ENCODE measurements at places on chromosomes 3 and 15.

GRCh38 chr3:105466072-105466471 lies 99.4 kb downstream of the ALCAM start:
- no peak for DNase-seq

DNA sequence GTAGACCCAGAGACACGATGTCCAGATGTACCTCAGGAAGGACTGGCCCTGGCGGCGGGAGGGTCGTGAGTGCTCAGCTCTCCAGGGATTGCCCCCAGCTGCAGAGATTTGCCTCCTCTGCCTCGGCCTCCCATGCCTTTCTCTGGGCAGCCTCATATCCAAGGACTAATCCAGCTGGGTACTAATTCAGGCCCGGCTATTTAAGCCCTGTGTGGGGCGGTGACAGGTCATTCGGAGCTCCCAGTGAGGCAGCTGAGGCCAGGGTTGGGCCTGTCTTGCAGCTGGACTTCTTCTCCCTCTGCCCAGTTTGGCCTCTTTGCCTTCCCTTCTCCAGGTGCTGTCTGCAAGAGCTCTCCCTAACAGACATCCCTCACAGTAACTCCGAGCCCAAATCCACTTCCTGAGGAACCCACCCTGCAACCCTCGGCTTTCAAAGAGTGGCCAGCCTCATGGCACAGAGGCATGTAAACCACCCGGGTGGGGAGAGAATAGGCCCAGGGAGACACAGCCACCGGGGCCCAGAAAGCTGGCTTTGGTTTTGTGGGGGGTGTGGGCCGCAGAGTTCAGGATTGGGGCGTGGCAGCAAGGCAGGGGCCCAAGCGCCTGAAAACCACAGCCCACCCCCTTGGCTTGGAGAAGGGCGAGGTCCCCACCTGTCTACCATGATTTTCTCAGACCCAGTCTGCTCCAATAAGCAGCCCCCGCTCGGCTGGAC lies 85.8 kb downstream of the PPCDC start:
- DNase-seq = no peak

GRCh38 chr3:133641254-133641653 lies 20.5 kb downstream of the TOPBP1 start:
- no peak for DNase-seq

DNA sequence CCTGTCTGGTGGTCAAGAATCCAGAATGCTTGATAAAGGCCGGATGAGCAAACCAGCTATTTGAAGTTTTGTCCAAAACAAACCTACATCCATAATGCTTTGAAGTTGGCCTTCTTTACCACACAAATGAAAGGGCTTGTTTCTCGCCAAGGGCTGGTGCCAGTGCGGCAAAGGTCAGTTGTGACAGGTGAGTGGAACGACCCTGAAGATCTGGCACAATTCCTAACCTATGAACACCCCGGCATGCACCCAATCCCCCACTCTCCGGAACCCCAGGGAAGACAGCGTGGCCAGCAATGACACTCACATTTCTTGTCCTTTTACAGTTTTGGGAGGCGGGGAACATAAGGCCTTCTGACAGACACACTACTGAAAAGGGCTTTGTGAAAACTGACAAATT lies 90.6 kb downstream of the ATP10A start:
- no peak for DNase-seq

DNA sequence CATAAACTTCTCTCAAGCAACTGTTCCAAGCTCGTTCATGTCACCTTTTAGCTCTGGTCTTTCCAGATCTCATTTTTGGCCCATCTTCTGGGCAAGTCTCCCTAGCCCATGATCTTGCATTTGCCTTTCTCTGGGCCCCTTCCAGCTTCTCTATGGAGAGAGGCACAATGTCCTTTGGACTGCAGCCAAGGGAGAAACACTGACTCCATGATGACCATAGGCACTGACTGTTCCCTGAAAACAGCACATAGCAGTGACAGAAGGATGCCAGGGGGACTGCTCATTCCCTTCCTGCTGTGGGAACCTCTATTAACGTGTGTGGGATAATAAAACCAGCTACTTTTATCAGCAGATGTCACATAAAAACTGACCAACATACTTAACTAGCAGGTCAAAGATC lies 60.3 kb downstream of the STRIT1 start:
- DNase-seq = no peak

GRCh38 chr3:175485436-175485835 lies 626.3 kb downstream of the NAALADL2 start:
- DNase-seq = no peak

GRCh38 chr3:157423337-157423736 lies 13.3 kb upstream of the PTX3 start:
- no peak for DNase-seq

DNA sequence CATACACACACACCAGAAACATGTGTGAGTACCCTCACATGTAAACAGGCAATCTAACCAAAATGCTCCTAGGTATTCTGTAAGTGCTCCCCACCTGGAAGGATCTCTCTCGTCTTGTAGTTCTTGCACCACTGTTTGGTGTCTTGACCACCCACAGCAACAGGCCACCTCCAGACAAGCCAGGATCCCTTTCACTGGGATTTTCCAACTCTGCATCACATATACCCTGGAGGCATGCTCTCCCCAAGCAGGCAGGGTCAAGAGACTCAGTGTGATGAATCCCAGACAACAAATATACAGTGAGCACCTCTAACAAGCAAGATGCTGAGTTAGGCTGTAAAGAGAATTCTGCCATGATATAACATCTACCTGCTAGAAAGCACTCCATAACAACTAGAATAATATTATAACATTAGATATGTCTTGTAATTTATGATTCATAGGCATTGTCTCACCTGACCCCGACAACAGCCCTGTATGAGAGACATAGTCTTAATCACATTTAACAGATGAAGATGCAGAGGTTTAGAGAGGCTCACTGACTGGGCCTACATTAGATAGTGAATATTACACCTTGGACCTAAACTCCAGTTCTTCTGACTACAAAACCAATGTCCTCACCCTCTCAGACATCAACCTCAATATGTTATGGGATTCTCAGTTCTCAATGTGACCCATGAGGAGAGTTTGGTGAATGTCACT lies 76.5 kb upstream of the BCL6 start:
- no peak for DNase-seq

GRCh38 chr3:44596621-44597020 lies 11.9 kb downstream of the ZNF660 start:
- no peak for DNase-seq

- no peak for DNase-seq
Measured at GRCh38 chr3:189808246-189809007, 177.2 kb downstream of the TP63 start.

DNA sequence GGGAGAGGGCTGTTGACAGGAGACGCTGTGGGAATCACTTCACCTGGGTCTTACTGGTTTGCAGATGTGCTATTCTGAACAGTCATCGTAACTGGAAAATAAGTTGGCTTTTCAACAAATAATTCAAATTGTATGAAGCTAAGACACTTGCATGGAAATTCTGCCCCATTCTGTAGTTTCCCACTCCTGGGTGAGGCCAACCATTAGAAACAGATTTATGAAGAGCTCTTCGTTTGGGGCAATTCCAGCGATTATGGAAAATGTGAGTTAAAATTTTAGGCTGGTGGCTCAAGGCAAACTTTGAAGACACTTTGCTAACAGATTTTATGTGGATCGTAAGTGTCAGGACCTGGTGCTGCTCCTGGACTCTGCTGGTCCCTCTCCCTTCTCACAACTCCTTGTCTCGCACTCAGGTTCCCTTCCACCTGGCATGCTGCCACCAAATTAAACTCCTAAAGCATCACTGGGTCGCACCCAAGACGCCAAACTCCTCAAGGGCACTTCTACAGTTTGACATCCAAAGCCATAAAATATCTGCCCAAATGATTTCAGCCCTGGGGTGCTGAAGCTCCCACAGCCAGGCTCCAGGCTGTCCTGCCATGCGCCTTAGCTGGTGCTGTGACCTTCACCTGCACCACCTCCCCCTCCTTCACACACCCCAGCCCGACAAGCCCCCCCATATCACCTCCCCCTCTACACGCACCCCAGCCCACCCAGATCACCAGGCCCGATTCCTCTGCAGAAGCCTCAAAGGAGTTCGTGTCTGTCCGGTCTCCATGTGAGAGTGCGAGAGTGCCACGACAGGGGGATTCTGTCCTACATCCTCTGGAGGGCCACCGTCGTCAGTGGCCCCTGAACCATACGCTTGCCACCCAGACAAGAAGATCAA lies 138.4 kb downstream of the NSMCE3 start:
- DNase-seq = no peak

DNA sequence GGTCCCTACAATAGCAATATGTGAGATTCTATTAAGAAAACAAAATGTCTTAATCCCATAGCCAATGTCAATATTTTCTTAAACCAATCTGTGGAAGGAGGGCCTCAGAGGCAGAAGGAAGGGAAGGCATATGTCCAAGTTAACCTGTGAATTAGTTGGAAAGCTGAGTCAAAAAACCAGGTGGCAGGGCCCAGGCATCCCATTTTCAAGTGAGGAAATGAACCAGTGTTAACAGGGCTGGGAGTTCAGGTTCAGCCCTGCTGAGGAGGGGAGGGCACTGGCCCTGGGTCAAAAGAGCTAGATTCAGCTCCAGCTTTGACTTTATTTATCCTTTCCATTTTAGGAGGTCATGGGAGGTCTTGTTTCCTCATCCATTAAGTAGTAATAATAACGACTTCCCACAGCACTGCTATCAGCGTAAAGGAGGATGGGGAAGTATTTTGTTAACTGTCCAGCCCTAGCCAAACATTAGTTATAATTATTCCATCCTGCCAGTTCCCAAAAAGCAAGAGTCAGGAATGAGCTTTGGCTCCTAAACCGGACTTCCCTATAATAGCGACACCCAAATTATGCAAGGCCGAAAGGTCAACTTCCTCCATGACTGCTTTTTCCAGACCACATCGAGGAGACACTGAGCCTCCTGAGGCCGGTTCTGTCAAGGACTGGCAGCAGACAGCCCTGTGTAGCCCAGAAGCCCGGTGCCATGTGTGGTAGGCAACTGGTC lies 3.2 kb downstream of the MASP1 start:
- no peak for DNase-seq

- no peak for DNase-seq
Measured at GRCh38 chr3:60333710-60334109, 917.5 kb downstream of the FHIT start.

GRCh38 chr15:77838061-77838460 lies 205.3 kb upstream of the LINGO1 start:
- DNase-seq = no peak

DNA sequence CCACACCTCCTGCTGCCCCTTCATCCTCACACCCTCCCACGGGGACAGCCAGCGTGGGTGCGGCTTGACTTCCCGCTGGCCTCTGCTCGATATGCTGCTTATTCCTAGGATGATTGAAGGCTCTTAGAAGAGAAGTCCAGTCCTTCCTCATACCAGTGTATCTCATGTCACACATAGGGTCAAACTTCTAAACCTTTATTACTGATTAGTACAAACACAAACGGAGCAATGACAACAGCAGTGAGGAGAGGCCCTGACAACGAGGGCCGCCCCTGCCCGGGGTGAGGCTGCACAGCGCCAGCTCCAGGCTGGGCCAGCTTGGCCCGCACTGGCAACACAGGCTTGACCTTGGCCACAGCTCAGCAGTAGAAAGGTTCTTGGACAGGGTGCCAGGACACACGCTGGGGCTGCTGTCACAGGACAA lies 3.7 kb downstream of the CIB1 start:
- no peak for DNase-seq

DNA sequence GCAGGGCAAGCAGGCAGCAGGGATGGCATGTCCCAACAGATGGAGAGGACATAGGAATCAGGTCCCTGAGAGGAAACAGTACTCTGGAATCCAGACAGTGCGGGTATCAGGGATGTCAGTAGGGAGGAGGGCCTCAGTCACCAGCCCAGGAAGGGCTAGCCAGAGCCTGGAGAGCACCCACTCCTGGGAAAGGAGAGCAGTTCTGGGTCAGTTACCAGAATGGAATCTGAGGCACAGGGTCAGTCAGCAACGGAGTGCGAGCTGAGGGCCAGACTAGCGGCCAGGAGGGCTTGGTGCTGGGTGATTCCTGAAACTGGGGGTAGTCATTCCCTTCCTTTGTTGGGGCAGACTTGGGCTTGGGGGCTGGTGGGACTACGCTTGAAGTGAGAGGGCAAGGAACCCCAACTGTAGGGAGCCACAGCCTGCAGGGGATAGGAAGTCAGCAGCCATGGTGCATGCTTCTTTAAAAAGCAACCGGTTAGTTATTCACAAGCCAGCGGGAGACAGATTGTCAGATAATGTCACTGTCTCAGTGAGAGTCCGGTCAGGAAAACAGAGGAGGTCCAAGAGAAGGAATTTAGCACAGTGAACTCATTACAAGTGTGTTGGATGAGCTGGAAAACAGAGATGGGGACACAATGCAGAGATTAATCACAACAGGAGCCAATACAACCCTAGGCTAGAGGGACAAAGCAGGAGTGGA lies 27.9 kb downstream of the PLA1A start:
- DNase-seq = no peak

DNA sequence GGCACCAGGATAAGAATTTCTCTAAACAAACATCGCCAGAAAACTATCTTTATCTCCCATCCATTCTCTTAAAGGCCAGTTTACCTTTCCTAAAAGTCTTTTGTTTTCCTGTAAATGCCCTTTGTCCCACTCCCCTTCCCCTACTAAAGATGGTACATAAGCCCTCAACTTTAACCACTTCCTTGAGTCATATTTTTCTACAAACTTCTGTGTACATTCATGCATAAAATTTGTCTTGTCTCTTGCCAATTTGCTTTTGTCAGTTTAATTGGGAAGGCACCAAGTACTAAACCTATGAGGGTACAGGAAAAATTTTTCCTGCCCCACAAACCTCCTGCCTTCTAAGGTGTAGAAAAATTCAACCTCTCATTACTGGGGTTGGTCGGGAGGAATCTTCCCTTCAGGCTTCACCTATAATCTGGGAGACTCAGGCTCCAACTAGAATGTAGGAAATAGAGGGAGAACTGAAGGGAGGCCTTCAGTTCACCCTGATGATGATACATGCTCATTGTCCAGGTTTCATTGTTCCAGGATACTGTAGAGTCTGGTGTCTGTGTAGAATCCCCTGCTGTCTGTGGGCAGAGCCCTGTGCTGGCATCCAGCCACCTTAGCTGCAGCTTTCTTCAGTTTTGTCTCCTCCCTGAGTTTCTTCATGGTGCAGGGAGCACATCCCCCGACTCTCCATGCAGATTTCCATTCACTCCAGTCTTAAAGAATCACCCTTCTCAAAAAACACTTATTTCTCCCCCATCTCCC lies 53.2 kb downstream of the CD200R1L start:
- no peak for DNase-seq

GRCh38 chr3:126360046-126360713 lies 3.0 kb upstream of the KLF15 start:
- DNase-seq = no peak

DNA sequence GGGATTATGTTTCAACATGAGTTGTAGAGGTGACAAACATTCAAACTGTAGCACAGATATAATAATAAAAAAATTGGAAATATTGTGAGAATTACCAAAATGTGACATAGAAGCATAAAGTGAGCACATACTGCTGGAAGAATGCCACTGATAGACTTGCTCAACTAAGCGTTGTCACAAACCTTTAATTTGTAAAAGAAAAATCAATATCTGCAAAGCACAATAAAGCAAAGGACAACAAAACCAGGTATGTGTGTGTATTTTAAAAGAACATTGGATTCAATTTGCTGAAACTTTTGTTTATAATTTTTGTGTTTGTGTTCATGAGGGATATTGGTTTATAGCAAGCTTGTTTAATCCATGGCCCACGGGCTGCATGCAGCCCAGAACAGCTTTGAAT lies 40.8 kb upstream of the EIF5A2 start:
- DNase-seq = no peak

Data from stimulated activated CD4-positive, alpha-beta T cell treated with anti-CD3 and anti-CD28 coated beads, Interleukin-1b, Interleukin-23, amount 100 ng/mL, for 1 hour (primary cell).